Left lung (tissue), 14 donors: ENCODE measurements at places on chromosomes 3 and 15. TPM values are rescaled to one million over a fixed set of nuclear protein-coding genes. Genes with fewer than 3 reads are reported as not detected.
A peak's percentile ranks its signal among the peaks of the same experiment; 100 is the strongest.

GRCh38 chr3:100048248-100048647 lies 66.1 kb downstream of the FILIP1L start:
- H3K4me1 ChIP-seq, result peaks cover 44% of the 10 kb centered on the region
- peak overlapping the region; percentile 39 for H3K27ac ChIP-seq
- no peaks in the 10 kb centered on the region for H3K27me3 ChIP-seq
- H3K36me3 ChIP-seq, result no peaks in the 10 kb centered on the region
- no peak for DNase-seq

DNA sequence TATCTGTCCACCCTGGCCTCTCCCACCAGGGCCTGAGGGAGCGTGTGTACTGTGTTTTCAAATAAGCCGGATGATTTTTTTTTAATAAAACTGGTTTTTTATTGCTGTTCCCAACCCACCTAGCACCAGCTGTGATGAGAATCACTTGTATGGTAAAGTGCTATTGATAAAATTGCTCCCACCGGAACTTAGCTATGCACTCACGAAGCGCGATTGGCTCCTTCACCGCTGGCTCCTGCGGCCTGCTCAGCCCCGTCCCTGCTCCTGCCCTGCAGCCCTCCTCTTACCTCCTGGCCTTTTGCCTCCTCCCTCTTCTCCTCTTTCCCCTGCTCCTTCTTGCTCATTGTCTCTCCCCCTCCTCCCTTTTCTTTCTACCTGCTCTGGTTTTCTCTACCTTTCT lies 183.7 kb downstream of the TLE3 start:
- no peak overlapping the region for H3K4me3 ChIP-seq
- no peak overlapping the region for H3K27ac ChIP-seq
- no peak for DNase-seq
- H3K4me1 ChIP-seq, result no peaks in the 10 kb centered on the region
- H3K36me3 ChIP-seq, result no peaks in the 10 kb centered on the region
- H3K27me3 ChIP-seq, result no peaks in the 10 kb centered on the region

- no peaks in the 10 kb centered on the region for H3K36me3 ChIP-seq
- no peak overlapping the region for H3K4me3 ChIP-seq
- DNase-seq, result no peak
- peak overlapping the region; percentile 49 for H3K27ac ChIP-seq
- H3K27me3 ChIP-seq, result no peaks in the 10 kb centered on the region
- peaks cover 10% of the 10 kb centered on the region for H3K4me1 ChIP-seq
These were observed 236.2 kb downstream of the ITPR1 start for GRCh38 chr3:4729061-4729973.

DNA sequence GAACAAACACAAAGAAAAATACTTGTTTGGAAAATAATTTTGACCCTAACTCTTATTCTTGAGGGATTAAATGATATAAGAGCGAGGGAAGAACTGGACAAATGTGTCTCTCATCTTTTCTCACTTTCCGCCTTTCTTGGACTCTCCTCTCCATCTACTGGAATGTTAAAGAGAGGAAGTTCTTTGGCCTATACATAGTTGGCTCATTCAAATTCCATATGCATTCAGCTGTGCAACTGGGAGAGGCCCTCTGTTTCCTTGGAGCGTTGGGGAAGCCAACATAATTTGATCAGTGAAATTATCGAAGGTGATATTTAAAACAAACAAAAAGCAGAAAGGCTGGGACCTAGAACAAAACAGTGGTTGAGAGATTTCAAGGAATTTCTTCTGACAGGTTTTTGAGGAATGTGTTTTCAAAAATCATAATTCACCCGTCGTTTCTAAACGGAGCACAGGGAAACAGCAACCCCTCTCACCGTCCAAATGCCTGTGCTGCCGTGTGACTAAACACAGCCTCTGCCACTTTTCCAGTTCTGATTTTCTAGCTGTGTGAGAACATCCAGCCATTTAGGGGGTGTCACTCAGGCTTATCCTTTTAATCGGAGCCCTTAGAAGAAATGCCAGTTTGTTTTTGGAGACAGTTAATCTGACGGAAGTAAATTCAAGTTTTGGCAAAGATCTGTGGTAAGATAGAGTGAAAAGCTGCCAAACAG lies 489.9 kb downstream of the SOX2 start:
- H3K4me1 ChIP-seq, result no peaks in the 10 kb centered on the region
- H3K27ac ChIP-seq, result no peak overlapping the region
- DNase-seq, result no peak
- H3K36me3 ChIP-seq, result no peaks in the 10 kb centered on the region

Gene LCTL
- total RNA-seq, result not detected

Gene SFMBT1
- 9.7 TPM for total RNA-seq

DNA sequence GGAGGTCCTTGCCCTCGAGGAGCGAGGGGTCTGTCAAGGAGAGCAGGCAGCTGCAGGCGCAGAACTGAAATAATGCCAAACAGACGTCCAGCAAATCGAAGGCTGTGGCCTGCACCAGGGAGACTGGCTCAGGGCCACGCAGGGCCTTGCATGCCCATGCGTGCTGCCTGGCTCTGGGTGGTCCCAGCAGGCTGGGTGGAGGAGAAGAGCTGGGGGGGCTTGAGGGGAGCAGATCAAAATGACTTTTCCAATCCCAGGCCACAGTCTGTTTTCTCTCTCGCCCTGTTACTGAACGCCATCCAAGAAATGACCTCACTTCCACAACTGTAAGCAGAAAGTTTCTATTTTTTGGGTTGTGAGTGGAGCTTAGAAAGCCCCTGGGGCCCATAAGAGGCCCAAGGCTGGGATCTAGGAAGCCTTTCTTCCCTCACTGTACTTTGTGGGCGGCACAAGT lies 96.9 kb upstream of the RPL32 start:
- H3K4me1 ChIP-seq, result peaks cover 10% of the 10 kb centered on the region
- no peak overlapping the region for H3K4me3 ChIP-seq
- no peak overlapping the region for H3K27ac ChIP-seq
- H3K36me3 ChIP-seq, result peaks cover 93% of the 10 kb centered on the region
- DNase-seq, result no peak
